ENCODE measurements at places on chromosomes 16 and 17.

DNA sequence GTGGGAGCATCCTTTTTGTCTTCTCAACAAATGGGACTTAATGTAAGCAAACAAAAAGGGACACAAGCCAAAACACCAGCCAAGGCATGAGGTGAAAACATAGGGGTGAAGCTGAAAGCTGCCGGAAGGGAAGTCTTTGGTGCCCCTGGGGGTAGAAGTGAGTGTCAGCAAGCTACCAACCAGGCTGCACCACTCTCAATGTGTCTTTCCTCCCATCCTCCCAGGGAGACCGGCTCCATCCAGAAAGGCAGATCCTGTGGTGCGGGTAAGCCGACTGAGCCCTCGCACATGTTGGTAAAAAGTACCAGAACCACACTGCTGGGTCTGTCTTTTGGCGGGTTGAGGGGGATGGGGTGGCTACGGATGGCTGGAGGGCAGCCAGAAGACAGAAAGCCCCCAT lies 52.0 kb upstream of the SREBF1 start:
- no peak for DNase-seq

DNA sequence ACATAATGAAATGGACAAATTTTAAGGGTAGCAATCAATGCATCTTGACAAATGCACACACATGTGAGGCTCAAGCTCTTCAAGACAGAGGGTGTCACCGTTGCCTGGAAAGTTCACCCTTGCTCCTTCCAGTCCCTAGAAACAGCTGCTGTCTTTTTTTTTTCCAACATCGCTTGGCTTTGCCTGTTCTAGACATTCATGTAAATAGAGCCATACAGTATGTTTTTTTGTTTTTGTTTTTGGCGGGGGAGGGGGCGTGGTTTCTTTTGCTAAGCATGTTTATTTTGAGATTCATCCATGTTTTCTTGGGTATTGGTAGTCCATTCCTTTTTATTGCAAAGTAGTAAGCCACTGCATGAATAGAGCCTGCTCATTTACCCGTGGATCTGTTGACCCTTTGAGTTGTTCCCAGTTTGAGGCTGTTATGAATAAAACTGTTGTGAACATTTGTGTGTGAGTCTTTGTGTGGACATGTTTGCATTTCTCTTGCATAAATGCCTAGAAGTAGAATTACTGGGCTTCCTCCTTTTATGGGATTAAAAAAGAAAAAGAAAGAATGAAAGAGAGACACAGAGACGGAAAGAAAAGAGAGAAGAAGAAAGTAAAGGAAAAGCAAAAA lies 78.4 kb downstream of the NT5M start:
- DNase-seq = no peak

DNA sequence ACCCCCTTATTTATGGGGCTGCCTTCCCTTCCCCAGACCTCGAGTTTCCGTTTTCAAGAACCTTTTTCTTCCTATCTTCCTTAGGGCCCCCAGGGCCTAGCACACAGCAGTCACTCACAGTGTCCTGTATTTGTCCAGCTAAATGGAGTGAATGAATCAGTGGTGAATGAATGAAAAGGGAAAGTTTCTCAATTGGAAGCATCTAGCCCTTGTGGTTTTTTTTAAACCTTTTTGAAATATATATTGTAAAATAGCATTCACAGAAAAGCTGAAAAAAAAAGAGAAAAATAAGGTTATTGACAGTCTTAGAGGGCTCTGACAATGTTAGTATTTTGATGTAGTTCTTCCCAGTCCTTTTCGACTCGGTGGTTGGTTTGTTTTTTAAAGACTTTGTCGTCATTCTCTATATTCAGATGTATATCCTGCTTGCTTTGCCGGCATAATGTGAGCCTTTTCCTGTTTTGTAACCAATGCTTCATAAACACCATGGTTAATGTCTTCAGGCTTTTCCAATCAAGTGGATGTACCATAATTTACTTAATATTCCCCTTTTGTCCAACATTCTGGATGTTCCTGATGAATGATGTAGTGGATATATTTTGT lies 45.3 kb downstream of the RAI1 start:
- no peak for DNase-seq

GRCh38 chr17:81575836-81576235 lies 23.7 kb upstream of the FAAP100 start:
- DNase-seq = no peak

GRCh38 chr16:71843572-71843971 lies 2.2 kb upstream of the ATXN1L start:
- no peak for DNase-seq

GRCh38 chr16:56041556-56042140 lies 149.6 kb upstream of the GNAO1 start:
- DNase-seq = no peak

Data from AG10803 (cell line).